ENCODE measurements at places on chromosomes 5 and 9.

DNA sequence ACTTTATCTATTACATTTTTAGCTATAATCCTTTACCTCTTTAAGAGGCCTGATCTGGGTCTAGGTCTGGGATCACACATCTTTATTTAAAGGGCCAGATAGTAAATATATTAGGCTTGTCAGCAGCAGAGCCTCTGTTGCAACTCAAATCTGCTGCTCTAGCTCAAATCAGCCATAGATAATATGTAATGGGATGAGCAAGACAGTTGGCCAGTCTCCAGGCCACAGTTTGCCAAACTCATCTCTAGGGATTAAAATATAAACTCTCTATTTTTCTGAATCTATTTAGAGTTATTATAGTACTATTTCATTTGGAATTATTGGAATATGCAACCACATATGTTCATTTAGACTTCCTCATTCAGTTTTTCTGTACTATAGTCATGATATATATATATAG lies 115.9 kb upstream of the MINAR2 start:
- peak; percentile 61 for DNase-seq

- no peak for DNase-seq
Measured at GRCh38 chr9:9392755-9393154, 1220.0 kb downstream of the PTPRD start.

- no peak for DNase-seq
Measured at GRCh38 chr5:135800656-135801055, 33.8 kb upstream of the SLC25A48 start.

GRCh38 chr5:142017832-142018427 lies 5.1 kb upstream of the GNPDA1 start:
- DNase-seq, result peak; percentile 67

DNA sequence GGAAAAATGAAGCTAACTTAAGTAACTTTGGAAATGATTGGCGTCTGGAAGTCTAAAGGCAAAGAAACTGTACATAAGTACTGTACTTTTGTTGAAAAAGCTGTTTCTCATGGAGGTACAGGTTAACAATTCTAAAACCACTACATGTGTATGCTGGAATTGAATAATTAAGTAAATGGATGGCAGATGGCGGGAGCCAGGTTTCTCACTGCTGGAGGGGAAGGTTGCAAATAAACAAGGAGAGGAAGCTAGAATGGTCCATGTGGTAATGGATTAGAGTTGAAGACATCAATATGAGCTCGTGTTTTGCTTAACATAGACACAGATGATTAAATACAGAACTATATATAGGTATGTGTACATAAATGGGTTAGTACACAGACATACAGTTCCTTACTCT lies 43.2 kb upstream of the ASTN2 start:
- no peak for DNase-seq

DNA sequence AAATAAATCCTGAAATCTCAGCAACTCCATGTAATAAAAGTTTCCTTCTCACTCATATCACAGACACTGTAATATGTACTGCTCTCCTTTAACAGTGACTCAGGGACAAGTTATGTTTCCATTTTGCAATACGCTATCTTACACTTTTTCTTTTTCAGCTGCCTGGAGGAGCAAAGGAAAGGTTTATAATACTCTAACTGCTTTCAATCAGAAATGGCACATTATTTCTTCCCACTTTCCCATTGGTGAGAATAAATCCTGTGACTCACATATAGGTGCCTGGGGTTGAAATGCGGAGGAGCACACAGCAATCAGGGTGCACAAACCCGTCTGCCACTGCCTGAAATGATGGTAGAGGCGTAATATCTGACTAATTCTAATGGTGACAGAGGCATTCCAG lies 186.6 kb downstream of the HINT1 start:
- peak; percentile 22 for DNase-seq

- DNase-seq, result no peak
Measured at GRCh38 chr9:24545285-24545684, 412 bp downstream of the IZUMO3 start.

DNA sequence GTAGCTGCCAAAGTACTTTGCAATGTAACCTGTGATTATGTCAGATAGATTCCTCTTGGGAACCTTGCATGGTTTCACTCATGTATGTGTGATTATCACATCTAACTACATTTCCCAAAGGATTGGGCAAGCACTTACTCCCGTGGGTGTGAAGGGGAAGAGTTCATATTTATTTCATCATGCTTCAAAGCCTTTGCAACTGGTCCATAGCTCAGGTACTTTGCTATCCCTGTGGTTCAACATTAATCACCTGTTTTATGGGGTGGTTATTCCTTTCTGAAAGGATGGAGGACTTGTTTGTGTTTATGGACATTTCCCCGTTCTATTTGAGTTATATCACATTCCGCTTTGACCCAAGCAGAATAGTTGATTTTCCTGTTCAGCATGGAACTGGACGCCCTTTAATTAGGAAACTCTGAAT lies 13.6 kb upstream of the ERMP1 start:
- DNase-seq, result peak; percentile 26

GRCh38 chr9:70363760-70364159 lies 50.7 kb downstream of the KLF9 start:
- no peak for DNase-seq

- DNase-seq, result no peak
Measured at GRCh38 chr5:32155211-32155610, 18.9 kb downstream of the GOLPH3 start.

- DNase-seq, result peak; percentile 26
Measured at GRCh38 chr5:143241892-143242291, 161.6 kb downstream of the NR3C1 start.

GRCh38 chr9:3244963-3245653 lies 280.7 kb downstream of the RFX3 start:
- DNase-seq, result no peak

GRCh38 chr9:8855046-8855445 lies 1055.5 kb upstream of the DMAC1 start:
- DNase-seq, result no peak

GRCh38 chr5:180122875-180123274 lies 51.3 kb upstream of the RNF130 start:
- no peak for DNase-seq

DNA sequence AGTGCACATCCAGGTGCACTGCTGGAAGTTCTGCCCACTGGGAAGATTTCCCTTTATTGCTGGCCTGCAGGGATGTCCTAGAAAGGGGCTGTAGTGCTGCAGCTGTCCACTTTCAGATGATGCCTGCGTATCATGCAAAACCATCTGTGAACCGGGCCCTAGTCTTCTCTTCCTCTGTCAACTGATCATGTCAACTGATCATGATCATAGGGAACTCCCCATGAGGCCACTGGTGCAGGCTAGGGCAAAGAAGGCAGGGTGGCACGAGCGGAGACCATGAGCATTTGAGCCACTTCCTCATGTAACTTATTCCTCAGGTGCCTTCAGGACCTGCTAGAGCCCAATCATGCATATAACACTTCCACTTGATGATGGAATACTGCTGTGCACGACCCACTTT lies 4.5 kb upstream of the HSDL2 start:
- DNase-seq, result no peak

DNA sequence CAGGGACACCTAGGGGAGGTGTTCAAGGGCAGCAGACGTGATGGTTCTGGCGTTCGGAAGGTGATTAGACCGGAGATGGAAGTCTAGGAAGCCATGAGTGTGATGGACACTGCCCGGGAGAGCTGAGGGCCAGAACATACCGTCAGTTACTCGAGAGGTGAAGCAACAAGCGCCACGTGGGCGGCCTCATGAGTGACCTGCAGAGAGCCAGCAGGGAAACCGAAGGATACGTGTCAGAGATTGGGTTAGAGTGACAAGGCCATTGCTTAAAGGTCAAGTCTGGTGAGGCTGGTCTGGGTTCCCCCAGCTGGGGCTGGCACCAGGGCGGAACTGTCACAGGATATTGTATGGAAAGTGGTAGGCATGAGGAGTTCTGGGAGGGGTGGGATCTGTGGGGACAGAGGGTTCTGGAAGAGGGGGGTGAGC lies 60.0 kb downstream of the C9orf50 start:
- DNase-seq, result no peak

- peak; percentile 63 for DNase-seq
Measured at GRCh38 chr9:109251080-109251775, 69.6 kb downstream of the EPB41L4B start.
